ENCODE measurements at places on chromosomes 2 and 18. TPM values are rescaled to one million over a fixed set of nuclear protein-coding genes. Genes with fewer than 3 reads are reported as not detected.

DNA sequence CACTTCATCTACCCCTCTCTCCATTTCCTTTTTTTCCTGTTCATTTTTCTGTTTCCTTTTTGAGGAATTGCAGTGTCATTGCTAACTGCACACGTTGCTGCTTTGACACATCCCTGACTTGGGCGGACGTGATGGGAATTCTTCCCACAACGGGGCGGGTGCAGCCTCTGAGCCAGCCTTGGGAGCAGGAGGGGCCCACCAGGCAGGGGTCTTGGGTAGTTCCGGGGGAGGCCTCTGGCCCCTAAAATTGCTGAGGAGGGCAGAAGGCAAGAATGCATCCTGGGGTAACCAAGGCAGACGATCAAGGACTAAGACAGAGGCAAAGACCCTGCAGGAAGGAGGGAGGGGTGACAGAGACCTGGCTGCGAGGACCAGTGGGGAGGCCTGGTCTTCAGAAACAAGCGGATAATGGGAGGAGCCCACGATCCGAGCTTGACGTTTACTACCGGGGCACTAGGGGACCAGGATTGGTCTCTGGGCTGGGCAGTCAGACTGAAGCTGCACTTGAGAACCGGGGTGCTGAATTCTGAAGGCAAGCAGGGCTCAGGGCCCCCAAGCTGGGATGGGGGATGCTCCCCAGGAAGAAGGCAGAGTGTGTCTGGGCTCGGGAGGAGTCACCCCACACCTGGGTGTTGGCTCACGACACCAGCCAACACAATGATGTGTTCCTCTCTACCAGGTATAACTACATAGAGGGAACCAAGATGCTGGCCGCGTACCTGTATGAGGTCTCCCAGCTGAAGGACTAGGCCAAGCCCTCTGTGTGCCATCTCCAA, 14.8 kb upstream of the CNDP1 start:
- DNase-seq: no peak

DNA sequence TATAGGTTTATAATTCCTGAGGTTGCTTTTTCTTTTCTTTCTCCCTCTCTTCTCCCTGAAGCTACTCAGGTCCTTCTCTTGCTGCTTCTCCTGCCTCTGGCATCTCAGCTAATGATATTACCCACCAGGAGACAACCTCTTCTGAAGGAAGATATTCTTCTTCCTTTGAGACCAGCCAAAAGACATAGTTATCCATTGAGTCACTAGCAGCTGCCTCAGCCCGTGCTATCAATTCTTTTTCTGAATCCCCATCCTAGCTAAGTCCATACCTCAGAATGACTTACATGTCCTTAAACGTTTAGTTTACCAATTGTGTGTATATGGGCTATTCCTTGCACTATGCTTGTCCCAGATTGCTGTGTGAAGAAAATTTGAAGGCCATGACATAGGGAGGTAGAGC, 25.0 kb upstream of the RNF103 start:
- no peak for DNase-seq

- DNase-seq: no peak
Observed at GRCh38 chr2:109662889-109663288, 48.7 kb downstream of the SOWAHC start.

The EFEMP1 gene
- 3.7 TPM for total RNA-seq

DNA sequence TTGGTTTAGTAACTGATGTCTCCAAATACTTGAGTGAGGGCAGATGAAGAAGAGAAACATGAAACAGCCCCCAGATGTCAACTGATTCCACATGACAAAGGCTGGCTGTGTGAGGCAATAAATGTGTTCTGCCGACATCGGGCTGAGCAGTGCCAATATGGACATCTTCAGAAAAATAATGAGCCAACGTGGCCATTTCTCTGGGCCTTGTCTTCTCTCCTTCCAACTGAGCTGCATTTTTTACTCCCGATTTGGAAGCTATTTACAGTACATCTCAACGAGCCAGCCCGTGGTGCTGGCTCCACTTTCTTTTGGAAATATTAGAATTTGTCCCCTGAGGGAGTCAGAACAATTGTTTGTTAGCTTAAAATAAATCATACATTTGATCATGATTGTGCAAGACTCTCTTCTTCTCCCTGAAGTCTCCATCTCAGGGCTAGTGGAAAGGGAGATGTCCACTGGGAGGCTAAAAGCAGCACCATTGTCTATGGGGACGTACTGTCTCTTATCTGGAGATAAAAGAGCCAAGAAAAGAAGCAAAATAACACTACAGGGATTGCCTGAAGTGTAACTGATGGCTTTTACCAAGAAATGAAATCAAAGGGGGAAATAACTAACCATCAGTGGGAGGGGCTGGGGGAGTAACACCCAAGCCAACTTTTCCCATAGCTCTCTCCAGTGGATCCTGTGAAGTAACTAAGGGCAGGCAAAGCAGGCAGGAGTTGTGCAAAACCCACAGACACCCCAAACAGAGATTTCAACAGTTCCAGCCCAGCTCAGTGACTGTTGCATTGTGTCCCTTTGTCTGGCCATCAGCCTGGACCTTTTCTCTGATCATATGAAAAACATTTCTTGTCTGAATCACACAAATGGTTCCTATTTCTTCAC, 114.8 kb downstream of the RDH14 start:
- DNase-seq: no peak

All from RPMI7951 (cell line).